PC-3 (cell line): ENCODE measurements at places on chromosomes 4 and X.

- no peak for DNase-seq
Observed at GRCh38 chrX:25178555-25178954, 162.8 kb upstream of the ARX start.

GRCh38 chr4:155392481-155393184 is 15.9 kb upstream of the MAP9 start:
- peak; percentile 86 for DNase-seq

GRCh38 chr4:73309211-73309610 is 50.6 kb upstream of the ANKRD17 start:
- peak; percentile 59 for DNase-seq

- DNase-seq: no peak
Observed at GRCh38 chr4:53573696-53574095, 17.6 kb downstream of the LNX1 start.

DNA sequence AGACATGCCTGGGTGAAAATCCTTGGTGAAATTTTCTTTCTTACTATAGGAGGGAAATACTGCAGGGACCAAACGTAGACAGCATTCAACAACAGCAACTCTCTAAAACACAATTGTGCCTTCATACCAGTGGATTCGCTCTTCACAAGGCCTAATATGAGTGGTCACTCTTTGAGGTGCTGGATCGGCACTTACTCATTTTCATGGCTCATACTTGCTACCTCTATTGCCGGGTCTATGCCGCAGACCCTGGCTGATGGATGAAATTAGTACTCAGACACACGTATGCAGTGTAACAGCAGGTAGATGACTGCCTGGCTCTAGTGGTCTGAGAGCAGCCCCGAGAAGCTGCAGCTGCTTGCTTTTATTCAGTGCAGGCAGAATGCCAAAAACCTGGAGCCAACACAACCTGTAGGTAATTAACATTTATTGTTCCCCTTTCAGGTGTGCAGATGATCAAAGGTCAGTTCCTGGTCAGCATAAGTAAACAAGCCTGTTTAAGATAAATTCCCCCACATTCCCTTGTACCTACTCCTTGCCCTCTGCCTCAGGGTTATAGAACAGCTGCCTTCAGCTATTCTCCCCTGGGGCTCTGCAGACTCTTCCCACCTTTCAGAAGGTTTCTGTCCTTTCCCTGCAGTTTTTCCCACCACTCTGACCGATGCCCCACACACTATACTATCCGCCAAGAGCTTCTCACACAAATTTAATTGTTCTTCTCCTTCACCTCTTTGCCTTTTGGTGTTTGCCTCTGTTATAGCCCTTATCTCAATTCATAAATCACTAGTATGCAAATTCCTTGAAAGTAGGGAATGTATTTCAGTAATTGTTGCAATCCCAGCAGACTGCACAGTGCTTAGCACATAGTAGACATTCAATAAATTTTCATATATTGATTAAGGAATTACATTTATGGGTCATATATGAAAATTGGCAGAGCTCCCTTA is 210.0 kb downstream of the SPANXN3 start:
- DNase-seq: no peak

- DNase-seq: no peak
Observed at GRCh38 chr4:8849266-8850073, 22.2 kb downstream of the HMX1 start.

GRCh38 chr4:11625211-11625610 is 196.5 kb upstream of the HS3ST1 start:
- no peak for DNase-seq

DNA sequence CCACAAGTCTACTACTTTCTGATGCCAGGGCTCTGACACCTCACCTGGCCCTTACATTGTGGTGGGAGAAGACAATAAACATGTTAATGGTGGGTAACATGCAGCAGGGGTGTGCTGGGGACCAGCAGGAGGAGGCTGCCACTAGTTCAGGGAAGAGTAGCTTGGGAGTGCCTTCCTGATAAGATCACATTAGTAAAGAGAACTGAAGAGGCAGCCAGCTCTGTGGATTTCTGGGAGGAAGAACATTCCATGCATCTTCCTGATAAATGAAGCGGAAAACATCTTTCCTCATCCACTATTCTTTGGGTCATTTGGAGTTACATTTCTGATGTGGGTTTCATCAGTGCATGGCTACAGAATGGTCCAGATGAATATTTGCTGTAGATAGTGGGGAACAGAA is 9.0 kb downstream of the RNF150 start:
- DNase-seq: no peak

DNA sequence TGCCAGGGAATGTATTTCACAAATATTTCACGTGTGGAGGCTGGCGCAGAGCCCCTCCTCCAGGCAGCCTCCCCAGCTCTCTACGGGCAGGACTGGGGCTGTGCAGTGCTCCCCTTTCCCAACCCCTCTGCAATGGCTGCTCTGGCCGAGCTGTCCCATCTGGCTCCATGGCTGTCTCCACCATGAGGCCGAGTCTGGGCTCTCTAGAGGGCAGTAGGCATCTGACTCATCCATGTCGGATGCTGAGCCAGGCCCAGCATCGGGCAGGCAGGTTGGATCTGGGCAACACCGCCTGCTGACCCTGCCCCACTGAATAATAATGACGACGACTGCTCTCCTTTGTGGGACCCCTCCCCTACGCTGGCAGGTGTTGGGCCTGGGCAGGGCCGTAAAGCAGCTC is 11.0 kb upstream of the SH3TC1 start:
- DNase-seq: peak; percentile 35

- no peak for DNase-seq
Observed at GRCh38 chrX:131045726-131046125, 12.4 kb upstream of the ARHGAP36 start.

DNA sequence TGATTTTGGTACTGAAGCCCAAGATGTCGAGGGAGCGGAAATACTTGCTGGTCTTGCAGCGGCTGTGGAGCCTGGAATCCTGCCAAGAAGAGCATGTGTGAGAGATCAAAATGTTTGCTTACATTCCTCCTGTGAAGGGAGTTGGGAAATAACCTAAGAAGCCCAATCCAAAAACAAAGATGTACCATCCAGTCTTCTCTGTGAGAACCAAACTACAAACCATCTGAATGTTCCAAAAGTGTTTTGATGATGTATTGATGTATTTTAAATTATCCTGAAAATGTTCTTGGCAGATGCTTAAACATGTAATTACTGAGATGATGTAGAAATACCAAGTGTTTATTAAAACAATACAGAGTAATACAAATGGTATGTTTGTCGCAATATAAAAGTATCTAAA is 10.1 kb upstream of the ADH1A start:
- peak; percentile 36 for DNase-seq

GRCh38 chr4:152392079-152392478 is 143.8 kb downstream of the FBXW7 start:
- peak; percentile 14 for DNase-seq

GRCh38 chr4:83251447-83251830 is 33.2 kb downstream of the COQ2 start:
- no peak for DNase-seq

DNA sequence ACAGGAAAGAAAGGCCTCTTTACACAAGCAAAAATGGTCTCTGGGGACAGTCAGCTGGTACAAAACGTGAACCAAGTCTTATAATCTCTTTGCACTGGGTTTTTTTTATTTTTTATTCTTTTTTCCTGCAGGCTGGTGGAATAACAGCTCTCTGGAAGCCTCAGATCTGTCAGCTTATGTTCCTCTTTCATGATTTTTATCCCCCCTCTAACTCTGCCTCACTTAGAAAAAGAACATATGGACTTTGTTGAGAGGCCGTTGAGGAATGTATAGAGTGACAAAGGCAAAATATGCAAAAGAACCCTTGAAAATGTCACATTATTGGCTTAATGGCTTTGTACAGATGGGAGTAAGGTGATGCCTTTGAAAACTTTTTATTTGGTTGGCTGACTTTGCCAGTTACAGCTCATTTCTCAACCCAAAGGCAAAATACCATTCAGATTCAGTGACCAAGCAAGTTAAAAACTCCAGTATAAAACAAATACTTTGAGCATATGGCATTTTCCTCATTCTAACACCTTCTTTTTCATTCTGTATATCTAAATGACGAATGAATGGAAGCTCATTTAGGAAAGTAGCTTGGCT is 111.1 kb downstream of the RNF150 start:
- no peak for DNase-seq

DNA sequence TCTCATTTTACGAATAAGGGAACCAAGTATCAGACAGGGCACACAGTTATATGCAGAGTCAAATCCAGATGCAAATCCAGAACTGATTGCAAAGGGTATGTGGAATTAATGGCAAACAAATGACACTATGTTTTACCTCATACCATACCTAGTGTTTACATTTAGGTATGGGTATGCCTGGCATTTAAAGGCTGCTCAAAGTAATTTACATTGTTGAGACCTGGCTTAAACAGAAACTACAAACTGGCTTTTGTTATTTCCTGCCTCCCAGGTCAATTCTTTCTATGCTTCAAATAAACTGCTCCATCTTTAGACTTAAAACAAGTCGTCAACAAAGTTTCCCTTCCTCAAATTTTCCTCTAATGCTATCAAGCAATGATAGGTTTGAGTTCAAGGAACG is 33.7 kb downstream of the ANKRD17 start:
- no peak for DNase-seq

DNA sequence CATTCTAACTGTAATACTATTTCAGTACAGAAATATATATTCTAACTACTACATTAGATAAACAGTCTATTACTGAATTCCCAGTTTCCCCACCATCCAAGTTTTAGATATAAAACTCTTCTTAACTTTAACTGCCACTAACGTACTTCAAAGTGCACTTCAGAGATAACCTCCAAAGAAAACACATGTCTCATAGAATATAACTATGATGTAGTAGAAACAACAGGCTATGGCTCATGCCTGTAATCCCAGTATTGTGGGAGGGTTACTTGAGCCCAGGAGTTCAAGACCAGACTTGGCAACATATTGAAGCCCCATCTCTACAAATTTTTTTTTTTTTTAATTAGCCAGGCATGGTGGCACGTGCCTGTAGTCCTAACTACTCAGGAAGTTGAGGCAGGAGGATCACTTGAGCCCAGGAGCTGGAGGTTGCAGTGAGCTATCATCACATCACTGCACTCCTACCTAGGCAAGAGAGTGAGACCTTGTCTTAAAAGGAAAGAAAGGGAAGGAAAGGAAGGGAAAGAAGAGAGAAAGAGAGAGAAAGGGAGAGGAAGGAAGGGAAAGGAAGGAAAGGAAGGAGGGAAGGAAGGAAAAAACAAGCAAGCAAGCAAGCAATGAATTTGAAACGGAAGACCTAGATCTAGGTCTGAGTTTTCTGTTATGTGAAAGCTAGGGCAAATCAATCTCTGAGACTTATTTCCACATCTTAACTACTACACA is 4.8 kb downstream of the HAUS3 start:
- DNase-seq: no peak

- no peak for DNase-seq
Observed at GRCh38 chrX:38923451-38923969, 122.3 kb downstream of the MID1IP1 start.
